ACHN (cell line): ENCODE measurements at places on chromosomes 1 and 21.

GRCh38 chr21:37899146-37899545, 17.1 kb downstream of the KCNJ6 start:
- DNase-seq: no peak

DNA sequence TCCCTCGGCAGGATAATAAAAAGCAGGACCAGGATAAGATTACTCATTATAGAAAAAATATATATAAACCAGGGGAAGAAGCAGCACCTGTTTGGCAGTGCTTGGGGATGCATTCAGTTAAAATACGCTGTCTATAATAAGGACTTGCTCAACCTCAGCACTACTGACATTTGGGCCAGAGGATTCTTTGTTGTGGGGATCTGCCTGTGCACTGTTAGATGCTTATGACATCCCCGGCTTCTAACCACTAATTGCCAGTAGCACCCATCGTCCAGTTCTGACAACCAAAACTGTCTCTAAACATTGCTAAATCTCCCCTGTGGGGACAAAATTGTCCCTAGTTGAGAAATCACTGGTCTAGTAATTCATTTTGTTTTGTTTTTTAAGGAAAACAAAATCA, 242.1 kb downstream of the SLC45A1 start:
- no peak for DNase-seq

- no peak for DNase-seq
Observed at GRCh38 chr1:238778113-238778512, 608.3 kb upstream of the CHRM3 start.

- DNase-seq: no peak
Observed at GRCh38 chr1:1169429-1170214, 4.1 kb upstream of the TTLL10 start.

- DNase-seq: no peak
Observed at GRCh38 chr1:1614204-1614953, 921 bp upstream of the MIB2 start.

DNA sequence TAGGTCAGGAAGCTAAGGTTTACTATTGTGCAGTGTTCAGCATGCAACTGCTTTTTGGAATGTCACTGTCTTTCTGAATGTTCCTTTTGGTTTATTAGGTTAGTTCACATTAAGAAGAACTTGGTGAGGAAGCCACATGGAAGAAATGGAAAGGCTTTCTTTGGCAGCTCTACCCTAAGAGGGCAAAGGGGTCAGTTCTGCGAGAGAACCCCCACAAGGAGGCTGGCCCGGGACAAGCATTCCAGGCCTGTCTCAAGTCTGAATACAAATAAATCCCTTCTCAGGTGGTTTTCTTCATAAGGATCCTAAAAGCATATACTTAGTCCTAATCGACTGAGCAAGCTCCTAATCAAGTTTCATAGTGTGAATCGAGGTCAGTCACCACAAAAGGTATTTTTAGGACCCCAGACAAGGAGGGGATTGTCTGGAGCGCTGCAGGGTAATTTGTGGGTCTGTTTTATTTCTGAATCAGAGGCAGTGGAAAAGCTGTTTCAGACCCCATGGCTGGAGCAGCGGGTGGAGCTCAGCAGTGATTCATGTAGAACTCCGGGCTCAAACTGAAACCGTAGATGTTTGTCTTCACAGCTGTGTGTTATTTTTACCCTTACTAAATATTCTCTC, 63.3 kb downstream of the ERG start:
- DNase-seq: no peak

DNA sequence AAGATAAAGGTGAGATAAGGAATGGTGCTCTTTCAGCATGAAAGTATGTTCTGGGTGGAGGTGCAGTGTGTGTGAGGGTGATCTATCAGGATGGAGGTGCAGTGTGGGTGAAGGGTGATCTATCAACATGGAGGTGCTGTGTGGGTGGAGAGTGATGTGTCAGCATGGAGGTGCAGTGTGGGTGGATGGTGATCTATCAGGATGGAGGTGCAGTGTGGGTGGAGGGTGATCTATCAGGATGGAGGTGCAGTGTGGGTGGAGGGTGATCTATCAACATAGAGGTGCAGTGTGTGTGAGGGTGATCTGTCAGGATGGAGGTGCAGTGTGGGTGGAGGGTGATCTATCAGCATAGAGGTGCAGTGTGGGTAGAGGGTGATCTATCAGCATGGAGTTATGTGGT, 12.3 kb upstream of the MAP10 start:
- DNase-seq: no peak

DNA sequence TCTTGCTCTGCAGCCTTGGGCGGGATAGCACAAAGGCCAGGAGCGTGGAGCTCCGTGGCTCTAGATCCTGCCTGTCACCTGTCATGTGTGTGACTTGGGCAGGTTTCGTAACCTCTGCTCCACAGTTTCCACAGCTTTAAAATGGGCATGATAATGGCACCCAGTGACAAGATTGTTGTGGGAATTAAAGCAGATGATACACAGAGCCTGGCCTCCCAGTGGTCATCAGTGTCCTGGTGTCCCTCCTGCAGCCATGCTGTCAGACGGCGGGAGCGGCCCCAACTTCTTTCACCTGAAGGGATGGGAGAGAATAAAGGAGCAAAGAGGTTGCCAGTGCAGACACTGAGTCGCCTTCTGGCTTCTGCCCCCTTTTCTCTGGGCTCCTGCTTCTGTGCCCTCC, 61.5 kb downstream of the SLC37A1 start:
- no peak for DNase-seq

DNA sequence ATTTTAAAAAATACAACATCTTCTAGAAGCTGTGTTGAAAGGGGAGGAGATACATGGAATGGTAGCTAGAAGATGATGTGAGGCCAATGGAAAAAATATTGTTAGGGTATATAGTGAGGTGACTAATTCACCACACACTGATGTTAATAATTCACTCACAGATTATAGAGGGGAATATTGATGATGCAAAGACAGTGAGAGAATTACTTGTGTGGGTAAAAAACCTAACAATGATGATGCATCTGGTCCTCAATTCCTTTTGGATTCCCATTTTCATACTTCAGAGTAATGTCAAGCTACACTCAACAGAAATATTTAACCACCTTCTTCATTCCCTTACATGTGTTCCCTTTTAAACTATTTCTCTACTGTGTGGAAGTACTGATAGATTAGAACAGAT, 169.5 kb upstream of the DPYD start:
- DNase-seq: no peak

DNA sequence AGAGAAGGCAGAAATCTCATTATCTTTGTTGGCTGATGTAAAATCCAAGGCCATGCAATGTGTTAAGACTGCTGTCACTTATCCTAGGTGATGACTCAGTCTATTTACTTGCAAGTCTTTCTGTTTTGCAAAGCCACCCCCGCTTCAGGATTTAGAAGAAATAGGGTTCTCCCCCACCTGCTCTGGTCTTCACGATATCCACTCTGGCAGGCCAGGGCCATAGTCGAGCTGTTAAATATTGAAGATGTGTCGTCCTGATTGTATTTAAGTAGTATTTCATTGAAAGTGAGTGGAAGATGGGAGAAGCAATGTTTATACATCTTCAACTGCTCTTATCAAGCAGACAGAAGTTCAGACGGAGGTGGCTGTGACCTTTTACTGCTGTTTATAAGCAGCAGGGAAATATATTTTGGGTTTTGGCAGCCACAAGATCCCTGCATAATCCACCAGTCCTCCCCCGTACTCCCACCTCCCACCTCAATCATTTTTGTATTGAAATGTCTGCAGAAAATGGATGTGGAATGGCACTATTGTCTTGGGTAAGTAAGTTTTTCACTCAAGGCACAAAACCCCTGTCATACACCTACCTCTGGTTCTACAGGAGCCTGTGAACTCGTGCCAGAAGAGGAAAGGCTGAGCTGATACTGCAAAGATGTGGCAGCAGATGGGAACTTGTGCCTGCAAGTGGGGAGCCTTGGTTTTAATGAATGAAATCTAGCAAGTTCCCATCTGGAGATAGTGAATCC, 117.4 kb downstream of the MRPS6 start:
- no peak for DNase-seq

GRCh38 chr1:221022331-221022730, 143.1 kb downstream of the HLX start:
- DNase-seq: no peak

DNA sequence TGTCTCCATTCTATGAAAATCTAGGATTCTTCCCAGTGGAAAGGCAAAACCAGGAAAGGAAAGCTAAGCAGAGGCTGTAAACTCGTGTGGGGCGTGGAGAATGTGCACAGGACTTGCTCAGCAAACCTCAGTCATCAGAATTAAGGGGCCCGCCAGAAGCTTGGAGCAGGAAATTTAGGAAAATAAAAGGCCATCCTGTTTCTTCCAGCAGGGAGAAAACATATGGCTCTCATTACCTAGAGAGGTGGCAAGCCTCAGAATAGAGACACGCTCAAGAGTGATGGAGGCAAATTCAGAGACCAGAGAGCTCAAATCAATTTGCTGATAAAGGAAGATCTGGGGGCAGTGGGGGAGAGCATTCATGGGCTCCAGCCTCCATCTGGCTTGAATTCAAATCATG, 151.9 kb upstream of the KLHDC7A start:
- no peak for DNase-seq

GRCh38 chr1:39538531-39539251, 37.9 kb downstream of the PABPC4 start:
- no peak for DNase-seq

DNA sequence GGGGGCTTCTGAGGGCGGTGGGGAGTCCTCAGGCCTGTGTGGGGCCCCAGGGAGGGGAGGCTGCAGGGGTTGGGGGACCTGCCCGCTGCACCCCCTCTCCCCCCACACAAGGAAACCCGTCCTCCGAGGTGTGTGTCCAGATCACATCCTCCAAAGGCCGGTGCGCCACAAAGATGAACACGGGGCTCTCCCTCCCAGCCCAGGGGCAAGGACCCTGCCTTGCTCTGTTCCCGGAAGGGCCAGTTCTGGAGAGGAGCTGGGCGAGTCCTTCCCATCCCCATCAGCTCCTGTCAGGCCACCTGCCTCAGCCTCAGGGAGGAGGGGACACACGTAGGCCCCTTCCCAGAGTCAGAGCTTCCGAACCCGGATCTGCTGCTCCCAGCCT, 2.5 kb upstream of the TTLL10 start:
- DNase-seq: no peak

- DNase-seq: peak; percentile 63
Observed at GRCh38 chr1:9101510-9102146, 27.3 kb downstream of the GPR157 start.

GRCh38 chr1:220815409-220815808, 28.7 kb downstream of the MTARC1 start:
- DNase-seq: no peak

GRCh38 chr21:34968414-34969333, 80.4 kb downstream of the RUNX1 start:
- DNase-seq: no peak

DNA sequence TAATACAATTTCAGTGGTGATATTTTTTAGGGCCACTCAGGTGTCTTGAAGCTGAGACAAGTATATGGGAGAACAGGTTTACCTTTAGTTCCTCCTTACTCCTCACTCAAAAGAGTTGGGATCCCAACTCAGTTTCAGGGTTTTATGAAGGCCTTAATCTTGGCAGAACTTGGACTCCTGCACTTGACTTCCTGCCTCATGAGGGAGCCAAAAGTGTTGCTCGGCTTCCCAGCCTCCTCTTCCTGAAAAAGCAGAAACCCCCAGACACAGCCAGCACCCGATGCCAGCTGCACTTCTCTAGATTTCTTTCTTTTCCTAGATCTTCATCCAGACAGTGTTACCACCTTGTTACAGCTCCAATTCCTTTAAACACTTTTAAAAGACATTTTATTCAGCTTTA, 70.8 kb upstream of the TMPRSS2 start:
- DNase-seq: no peak

DNA sequence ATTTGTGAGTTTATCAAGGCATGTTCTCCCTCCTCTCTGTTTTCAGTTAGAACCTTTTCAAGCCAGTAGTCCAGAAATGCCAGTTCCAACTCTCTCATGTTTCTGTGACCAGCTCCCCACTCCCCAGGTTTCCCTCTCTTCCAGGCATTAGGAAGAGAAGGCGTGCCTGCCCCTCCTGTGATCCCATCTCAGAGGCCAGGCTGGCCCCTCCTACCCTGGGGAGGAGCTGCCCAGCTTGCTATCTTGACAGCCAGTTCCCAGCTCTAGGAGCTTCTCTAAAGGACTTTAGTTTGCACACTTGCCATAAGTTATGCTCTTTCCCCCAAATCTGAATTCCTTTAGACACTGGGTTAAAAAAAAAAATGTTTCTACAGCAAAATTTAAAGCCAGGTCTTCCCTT, 8.9 kb downstream of the HYI start:
- no peak for DNase-seq

DNA sequence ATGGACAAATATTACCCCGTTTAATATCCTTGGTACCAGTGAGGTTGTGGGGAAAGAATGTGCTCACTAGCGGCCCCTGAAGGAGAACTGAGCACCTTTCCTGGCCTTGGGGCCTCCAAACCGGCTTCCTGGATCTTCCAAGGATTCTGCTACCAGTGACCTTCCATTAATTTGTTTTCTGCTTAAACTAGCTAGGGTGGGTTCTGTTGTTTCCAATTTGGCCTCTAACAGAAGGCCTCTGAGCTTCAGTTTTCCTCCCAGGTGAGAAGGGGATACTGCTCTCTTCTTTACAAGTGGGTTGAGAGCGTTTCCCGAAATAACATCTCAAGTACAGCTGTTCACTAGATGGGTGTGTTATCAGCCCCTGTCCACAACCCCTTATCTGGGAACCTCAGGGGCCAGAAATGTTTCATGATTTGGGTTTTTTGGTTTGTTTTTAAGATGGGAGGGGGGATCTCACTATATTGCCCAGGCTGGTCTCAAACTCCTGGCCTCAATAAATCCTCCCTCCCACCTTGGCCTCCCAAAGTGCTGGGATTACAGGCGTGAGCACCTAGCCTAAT, 16.9 kb upstream of the IFNGR2 start:
- DNase-seq: no peak
